Suppressor macrophage (primary cell): ENCODE measurements at places on chromosomes 6 and 20.

GRCh38 chr20:57400231-57400701 is 9.1 kb downstream of the RBM38 start:
- no peak for DNase-seq

- DNase-seq: no peak
Observed at GRCh38 chr6:38035478-38035877, 216.0 kb downstream of the ZFAND3 start.

- DNase-seq: no peak
Observed at GRCh38 chr6:35014341-35014740, 125.3 kb downstream of the ANKS1A start.

DNA sequence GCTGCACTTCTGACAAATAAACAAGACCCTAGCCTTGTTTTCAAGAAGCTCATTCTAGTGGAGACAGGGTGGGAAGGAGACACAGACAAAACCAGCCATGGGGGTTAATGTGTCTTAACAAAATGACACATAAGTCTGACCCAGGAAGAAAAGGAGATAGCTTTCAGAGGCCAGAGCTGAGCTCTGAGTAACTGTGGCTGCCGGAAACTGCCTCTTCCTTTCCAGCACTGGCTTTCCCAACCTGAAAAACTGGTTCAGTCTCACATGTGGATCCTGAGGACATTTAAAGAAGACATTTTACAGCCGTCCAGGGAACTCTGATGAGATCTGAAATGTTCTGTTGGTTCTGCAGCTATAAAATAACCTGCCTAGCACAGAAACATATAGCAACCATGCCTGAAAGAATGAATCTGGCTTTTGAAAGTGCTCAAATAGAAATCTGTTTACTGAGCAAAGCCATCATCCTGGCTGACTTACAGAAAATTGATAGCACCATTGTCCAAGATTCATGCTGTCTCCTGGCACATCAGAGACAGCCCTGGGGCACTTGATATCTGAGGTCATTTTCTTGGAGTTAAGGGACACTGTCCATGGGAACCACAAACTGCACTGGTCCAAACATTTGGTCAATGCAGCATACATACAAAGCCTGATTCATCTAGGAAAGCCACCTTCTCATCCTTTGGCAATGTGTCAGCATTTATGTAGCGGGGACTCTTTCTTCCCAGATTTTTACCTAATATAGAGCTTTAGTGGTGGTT is 83.2 kb upstream of the PAX1 start:
- no peak for DNase-seq

DNA sequence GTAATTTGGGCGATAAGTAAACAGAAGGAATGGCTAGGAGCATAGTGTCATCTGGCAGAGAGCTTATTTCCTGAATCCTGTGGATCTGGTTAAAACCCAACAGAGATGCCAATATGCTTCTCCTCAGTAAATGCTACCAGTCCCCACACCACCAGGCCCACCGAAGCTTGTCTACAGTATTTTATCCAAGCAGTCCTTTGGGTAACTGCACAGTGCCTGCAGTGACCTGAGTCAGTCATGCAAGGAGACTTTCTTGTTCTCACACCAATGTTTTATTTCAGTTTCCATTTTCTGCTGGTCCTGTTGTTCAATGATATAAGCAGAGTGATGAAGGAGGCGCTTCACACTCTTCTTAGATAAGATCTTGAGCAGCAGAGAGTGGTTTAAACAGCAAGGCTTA is 326.3 kb downstream of the RIMS1 start:
- no peak for DNase-seq

- peak; percentile 35 for DNase-seq
Observed at GRCh38 chr6:108510461-108511319, 50.0 kb upstream of the FOXO3 start.

GRCh38 chr20:51738877-51739447 is 29.2 kb downstream of the ATP9A start:
- no peak for DNase-seq

DNA sequence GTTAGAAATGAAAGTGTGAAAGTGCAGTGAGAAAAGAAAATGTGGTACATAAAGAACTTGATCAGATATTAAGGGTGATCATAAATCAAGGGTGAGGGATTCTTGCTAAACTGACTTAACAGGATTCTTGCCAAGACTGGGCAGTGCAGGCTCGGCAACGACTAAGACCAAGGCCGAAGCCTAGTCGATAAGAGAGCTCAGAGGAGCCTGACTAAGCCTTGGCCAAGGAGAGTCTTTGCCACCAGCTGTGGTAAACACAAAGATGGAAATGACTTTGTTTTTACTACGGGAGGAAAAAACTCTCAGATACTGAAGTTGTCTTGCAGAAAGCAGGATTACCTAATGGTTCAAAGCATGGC is 196.6 kb downstream of the LY86 start:
- DNase-seq: no peak

- no peak for DNase-seq
Observed at GRCh38 chr6:130421585-130421984, 55.8 kb downstream of the TMEM200A start.
